ENCODE measurements at places on chromosomes 5 and 9. TPM values are rescaled to one million over a fixed set of nuclear protein-coding genes. Genes with fewer than 3 reads are reported as not detected.

FRMD3 gene
- total RNA-seq, result 0.26 TPM

PCDHA7 gene
- total RNA-seq, result 0.47 TPM

GLDC gene
- total RNA-seq, result 0.09 TPM

RNF183 gene
- total RNA-seq, result not detected

CDC20B gene
- total RNA-seq, result 0.09 TPM

LRRC19 gene
- not detected for total RNA-seq

SLCO6A1 gene
- total RNA-seq, result not detected

RLN1 gene
- not detected for total RNA-seq

Measured in bronchial smooth muscle cell (primary cell).